Activated T-helper 2 cell treated with anti-CD3 and anti-CD28 coated beads, Interferon-gamma antibody, Interleukin-2, Interleukin-4, amounts not matched to agents 10 μg/mL and 5 μg/mL and 100 μg/mL, durations not matched to agents 14 hours and 24 hours and 36 hours (primary cell): ENCODE measurements at places on chromosomes 2 and 18.

- no peak for DNase-seq
Observed at GRCh38 chr18:3279201-3280185, 17.6 kb downstream of the MYL12B start.

DNA sequence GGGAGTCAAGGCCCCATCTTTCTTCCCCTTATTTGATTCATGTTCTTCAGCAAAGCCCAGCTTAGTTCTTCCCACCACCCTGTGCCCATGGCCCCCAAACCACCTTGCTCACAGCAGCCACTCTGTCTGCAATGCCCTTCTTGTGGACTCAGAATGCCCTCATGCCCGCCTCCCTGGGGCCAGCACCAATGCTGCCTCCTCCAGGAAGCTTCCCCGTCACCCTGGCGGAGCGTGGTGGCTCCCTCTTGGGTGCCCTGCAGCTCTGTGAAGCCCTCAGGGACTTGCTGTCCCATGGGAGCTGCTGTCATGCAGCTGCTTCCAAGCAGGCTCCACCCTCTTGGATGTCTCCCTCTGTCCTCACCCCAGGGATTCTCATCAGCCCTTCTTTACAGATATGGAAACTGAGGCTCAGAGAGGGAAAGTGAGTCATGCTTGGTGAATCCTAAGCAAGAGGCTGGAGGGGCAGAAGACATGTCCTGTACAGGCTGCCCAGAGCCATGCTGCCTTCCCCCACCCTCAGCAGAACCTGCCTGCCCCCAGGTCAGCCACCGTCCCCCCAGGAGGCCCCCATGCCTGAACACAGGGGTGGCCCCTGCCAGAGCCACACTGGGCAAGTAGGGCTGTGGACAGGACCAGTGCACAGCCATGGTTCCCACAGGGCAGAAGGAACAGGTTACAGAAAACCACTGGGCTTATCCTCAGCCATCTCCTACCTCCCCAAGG, 11.8 kb upstream of the DUSP2 start:
- no peak for DNase-seq

GRCh38 chr2:122029945-122030344, 274.5 kb downstream of the TSN start:
- no peak for DNase-seq

GRCh38 chr2:201777869-201778268, 2.9 kb downstream of the ALS2 start:
- DNase-seq, result no peak

DNA sequence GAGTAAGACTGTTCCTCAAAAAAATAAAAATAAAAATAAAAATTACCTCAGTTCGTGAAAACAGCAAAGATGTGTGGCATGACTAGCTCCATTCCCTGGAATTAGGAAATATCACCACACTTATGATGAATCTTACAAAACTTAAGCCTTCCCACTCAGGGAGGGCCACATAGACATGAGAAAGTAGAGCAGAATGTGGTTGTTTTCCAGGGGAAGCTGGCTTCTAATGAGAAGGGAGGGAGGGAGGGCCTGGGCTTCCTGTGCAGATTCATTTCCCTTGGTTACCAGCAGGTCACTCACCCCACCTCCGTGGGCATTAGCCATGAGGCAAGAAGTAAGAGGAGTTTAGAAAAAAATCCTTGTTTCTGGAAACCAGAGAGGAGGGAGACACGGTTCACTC, 95.9 kb upstream of the RMDN2 start:
- no peak for DNase-seq

DNA sequence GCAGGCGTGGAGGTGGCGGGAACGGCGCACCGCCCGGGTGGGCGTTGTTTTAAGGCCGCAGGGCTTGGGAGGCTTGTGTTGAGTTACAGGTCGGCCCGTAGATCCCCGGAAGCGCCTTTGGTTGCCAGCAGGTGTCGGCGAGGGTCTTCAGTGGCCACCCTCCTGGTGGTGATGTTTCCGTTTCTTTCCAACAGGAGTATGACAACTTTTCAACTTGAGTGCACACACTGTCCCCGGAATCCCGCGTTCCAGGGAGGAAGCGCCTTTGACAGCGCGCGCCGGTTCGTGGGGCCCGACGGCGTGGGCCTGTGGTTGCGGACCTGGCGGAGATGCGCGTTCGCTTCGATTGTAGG, 1.0 kb upstream of the HDAC4 start:
- no peak for DNase-seq

DNA sequence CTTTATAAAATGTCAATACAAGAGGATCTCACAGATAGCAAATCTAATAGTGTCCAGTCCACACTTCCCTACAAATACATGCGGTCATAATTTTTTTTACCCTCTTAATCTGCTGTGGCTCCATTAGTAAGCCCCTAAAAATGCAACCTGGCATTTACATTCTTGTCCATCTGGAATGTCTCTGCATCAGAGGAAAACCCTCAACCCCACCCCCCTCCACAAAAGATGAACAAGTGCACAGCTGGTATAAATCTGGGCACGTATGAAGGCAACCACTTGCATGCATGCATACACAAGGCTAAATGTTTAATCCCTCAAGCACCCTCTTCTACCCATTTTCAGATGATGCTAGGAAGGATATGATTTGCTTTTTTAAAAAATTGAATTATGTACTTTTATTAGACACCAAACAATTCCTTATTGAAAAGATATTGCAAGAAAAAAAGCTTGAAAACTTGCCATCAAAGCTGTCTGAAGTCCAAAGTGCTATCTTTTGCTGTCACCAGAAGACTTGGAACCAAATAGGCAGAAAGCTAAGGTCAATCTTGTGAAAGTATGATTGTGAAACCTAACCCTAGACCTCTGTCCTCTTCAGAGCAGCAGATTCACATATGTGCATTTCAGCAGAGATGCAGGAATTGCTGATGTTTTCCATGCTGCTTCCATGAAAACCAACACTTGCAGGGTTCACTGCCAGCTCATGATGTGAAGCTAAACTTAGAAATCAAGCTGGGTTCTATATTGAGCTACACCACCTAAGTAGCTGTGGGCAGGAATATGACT, 39.0 kb downstream of the IRS1 start:
- no peak for DNase-seq

- DNase-seq, result no peak
Observed at GRCh38 chr2:67210430-67210829, 186.7 kb upstream of the ETAA1 start.

DNA sequence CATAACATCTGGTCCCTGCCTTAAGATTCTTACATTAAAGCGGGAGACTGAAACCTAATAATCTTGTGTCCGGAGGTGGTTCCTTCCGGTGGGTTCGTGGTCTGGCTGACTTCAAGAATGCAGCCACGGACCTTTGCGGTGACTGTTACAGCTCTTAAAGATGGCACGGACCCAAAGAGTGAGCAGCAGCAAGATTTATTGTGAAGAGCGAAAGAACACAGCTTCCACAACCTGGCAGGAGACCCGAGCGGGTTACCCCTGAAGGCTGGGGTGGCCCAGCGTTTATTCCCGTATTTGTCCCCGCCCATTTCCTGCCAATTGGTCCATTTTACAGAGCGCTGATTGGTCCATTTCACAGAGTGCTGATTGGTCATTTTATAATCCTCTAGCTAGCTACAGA, 122.3 kb upstream of the SIX2 start:
- DNase-seq, result no peak

DNA sequence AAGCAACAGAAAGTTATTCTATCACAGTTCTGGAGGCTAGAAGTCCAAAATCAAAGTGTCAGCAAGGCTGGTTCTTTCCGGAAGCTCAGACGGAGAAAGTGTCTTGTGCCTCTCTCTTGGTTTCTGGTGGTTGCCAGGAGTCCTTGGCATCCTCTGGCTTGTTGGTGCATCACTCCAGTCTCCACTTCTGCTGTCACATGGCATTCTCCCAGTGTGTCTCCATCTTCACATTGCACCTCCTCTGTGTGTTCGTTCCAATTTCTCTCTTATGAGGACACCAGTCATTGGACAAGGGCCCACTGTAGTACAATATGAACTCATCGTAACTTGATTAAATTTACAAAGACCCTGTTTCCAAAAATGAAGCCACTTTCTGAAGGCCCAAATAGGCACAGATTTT, 175.4 kb upstream of the ATP5MC3 start:
- no peak for DNase-seq

DNA sequence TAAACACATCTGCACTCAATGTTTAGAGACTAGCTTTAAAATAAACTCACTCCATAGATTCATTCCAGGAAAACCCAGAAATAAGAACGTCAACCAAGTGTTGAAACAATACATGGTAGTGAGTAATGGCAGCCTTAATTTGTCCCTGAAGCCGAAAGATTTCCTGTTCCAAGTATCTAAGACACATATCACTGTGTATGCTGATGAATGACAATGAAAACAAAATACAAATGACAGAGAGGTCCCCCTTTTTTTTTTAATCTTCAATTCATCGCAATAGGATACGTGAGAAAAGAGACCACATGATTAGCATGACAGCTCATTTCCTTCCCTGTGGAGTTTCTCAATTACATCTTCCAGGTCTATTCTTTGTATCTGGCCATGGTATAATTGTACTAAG, 160.5 kb upstream of the STK17B start:
- no peak for DNase-seq

GRCh38 chr2:72871060-72871459, 16.1 kb upstream of the SPR start:
- no peak for DNase-seq

DNA sequence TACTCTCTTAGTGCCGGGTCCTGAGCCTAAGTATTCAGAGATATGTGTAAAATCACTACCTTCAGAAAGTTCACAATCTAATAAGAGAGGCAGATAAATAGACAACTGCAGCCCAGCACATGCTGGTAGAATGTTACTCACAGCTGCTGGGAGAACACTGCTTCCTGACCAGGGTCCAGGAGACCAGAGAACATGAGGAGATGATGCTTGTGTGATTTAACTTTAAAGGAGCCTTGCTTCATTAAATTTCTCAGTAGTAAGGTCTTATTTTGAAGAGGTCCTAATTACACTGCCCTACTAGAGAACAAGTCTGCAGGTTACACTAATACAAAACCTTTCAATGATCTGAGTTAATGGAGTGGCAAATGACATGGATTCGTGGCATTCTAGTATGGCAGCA, 209.9 kb upstream of the TRIB2 start:
- DNase-seq, result no peak

DNA sequence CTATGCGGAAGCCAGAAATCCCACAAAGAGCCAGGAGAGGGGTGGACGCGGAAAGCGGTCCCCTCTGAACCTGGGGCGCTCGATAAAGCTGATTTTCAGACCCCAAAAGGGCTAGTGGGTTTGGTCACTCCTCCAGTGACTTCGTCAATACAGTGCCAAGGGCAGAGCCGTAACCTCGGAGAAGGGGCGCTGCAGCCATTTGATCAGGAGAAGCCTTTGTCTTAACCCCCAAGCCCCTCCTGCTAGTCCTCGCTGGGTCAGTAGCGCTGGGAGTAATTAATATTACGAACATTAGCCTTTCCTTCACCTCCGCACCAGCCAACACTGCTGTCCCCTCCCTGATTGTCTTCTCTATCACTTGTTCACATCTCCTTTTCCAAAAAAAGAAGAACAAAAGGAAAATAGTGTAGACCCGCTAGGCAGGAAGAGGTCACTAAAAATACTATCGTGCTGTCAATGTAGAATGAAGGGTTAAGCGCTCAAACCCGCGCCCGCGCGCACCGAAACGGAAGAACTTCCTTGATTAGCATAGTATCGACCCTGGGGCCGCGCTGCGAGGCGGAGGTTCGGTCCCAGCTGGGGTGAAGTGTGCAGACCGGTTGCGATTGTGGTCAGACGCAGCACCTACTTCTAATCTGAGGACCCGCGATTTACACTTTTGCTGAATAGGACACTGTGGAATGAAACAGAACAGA, 63.2 kb upstream of the MAPRE2 start:
- peak; percentile 42 for DNase-seq

DNA sequence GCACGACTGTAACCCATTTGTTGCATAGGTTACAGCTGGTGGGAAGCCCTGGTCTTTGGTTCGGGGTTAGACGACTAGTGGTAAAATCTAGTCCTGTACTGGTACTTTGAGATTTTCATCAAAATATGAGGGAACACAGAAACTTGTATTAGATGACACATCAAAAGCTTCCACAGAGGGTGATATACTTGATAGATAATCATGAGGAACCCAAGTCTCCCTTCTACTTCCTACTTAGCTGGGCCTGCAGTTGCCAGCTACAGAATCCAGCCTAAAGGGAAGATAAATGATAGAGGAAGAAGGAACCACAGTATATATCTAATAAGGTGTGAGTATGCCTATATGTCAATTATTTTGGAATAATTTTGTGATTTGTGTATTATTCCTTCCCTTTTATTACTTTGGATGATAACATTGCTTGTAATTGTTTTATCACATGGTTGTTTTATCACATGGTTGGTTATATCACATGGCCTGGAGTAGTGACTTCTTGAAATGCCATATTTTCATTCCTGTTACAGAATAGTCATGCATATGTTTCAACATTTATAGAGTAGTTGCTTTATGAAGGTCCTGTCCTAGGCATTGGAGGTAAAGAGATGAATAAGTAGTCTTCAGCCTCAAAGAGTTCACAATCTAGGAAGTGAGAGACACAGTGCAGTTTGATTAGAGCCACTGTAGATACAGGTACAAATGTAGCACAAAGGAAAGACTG, 2.9 kb downstream of the AGPS start:
- DNase-seq, result no peak

DNA sequence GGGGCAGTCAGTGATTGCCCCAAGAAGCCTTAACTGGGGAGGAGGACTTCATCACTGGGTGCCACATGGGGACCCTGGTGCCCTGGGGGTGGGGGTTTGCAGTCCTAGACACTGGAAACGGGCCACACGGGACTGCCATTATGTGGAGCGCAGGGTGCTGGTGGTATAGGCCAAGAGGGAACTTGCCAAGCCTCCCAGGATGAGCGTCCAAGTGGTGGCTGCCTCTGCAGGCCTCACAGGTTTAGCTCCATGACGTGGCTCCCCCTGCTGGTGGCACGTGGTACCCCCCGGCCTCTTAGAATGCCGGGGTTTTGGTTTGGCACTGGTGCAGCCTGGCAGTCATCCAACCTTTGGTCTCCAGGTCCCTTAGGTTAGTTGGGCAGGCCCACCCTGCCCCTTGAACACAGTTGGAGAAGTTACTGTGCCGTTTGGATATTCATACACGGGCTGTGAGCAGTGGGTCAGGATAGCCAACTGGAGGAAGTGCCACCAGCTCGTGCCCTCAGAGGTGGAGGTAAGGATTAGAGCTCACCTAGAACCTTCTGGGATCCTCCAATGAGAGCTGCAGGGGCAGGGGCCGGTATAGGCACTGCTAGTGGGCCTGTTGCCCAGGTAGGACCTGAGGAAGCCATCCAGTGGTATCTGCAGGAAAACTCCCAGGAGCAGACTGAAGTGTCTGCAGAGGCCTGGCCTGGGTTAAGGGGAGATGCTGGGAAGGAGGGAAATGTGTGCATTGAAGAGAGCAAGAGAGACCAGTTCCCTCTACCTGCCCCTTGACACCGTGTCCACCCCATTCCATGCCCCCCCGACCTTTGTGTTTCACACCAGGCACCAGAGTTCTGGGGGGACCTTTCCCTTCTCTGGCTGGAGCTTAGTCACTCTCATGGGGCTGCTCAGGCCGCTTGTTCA, 5.7 kb downstream of the PTMA start:
- DNase-seq, result peak; percentile 84

DNA sequence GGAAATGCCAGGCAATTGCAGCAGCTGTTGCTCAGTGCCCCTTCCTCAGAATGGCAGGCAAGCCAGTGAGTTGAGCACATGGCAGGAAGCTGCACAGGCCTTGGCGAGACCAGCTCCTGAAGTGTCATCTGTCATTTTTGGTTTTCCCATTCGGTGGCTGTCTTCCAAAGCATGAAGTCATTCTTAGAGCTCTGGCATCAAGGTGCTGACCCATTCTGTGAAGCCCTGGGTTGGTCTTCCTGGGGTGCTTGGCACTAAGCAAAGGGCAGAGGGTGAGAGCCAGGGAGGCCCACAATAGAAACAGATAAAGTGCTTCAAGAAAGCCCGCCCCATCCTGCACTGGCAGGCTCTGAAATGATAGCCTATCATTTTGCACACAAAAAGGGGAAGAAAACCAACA, 150.5 kb downstream of the VAPA start:
- DNase-seq, result no peak
